Hepatocyte (in vitro differentiated cells): ENCODE measurements at places on chromosomes 7 and 10. TPM values are rescaled to one million over a fixed set of nuclear protein-coding genes. Genes with fewer than 3 reads are reported as not detected.
A peak's percentile ranks its signal among the peaks of the same experiment; 100 is the strongest.

Gene RSPH10B2
- total RNA-seq = not detected in 2 replicates

Gene PKD2L1
- total RNA-seq = 0.10 TPM in 1 of 2 replicates, not detected in the other

Gene SEC23IP
- total RNA-seq = 27.2 and 27.4 TPM in 2 replicates

Gene CYP3A4
- 29.8 and 43.4 TPM in 2 replicates for total RNA-seq

Gene SUN3
- not detected in 2 replicates for total RNA-seq

Gene LIPA
- 148 and 152 TPM in 2 replicates for total RNA-seq

Gene ATRNL1
- 17.4 and 18.7 TPM in 2 replicates for total RNA-seq

Gene MALRD1
- total RNA-seq = 52.6 and 65.4 TPM in 2 replicates

Gene FXYD4
- total RNA-seq = 0.80 TPM in 1 of 2 replicates, not detected in the other

DNA sequence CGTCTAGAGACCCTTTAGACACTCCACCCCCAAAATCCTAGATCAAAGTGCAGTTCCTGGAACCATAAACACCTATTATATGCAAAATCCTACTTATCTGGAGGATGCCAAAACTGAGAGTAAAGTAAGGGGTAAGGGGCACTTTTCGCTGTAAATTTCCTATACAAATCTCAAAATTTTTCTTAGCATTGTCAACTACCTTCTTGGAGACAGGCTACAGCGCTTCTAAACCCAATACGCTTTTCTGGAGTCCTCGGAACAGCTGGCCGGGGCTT, 10.4 kb downstream of the TWIST1 start:
- H3K27me3 ChIP-seq = peaks cover 82% of the 10 kb centered on the region
- no peak overlapping the region for H3K4me3 ChIP-seq
- peak overlapping the region; percentile 91 for H3K27ac ChIP-seq

DNA sequence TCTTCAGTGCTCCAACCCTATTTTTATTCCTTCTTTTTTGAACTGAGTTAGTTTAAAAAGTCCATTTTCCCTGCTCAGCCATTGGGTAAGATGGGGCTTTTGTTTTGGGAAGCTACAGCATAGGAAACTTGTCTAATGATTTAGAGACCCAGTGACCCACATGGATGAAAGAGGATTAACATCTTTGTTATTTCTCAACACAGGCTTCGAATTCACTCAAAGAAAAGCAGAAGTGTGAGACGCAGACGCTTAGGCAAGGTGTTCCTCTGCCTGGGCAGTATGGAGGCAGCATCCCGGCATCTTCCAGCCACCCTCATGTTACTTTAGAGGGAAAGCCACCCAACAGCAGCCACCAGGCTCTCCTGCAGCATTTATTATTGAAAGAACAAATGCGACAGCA, 152.0 kb downstream of the HDAC9 start:
- no peak for DNase-seq
- no peak overlapping the region for H3K27ac ChIP-seq
- no peaks in the 10 kb centered on the region for H3K4me1 ChIP-seq
- H3K36me3 ChIP-seq = no peaks in the 10 kb centered on the region
- H3K27me3 ChIP-seq = no peaks in the 10 kb centered on the region
- H3K4me3 ChIP-seq = no peak overlapping the region

DNA sequence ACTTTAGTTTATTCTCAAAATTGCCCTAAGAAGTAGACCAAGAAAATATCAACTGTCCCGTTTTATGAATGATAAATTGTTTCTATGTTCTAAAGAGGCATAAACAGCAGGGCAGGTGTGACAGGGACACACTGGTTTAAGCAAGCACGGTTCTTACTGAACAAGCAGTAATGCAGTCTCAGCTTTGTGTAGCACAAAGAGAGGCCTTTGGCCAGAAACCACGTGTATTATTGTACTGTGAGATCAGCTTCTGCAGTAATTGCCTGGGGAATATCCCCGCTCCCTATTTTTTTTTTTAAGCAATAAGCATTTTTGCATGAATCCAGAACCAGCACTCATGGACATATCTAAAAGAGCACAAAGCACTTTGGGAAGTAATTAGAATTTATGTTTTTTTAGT, 255.4 kb downstream of the WDR11 start:
- no peaks in the 10 kb centered on the region for H3K27me3 ChIP-seq
- no peaks in the 10 kb centered on the region for H3K36me3 ChIP-seq
- DNase-seq = no peak
- no peak overlapping the region for H3K4me3 ChIP-seq
- H3K4me1 ChIP-seq = peaks cover under 1% of the 10 kb centered on the region

DNA sequence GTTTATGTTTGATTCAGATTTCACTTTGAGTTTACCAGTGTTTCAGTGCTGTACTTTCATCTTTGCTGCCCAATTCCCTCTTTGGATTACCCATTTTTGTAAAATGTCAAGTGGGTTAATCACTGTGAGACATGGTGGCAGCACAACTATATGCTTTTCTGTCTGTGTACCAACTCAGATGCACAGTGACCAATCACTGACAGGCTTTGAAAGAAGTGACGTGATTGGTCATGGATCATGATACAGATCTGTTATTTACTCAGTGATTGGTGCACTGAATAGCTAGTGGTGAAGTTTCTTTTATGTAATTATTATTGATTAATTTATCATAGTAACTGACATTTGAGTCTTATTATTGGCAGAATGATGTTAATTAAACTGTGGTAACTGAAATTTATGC, 126.9 kb downstream of the SDK1 start:
- no peaks in the 10 kb centered on the region for H3K36me3 ChIP-seq
- no peaks in the 10 kb centered on the region for H3K27me3 ChIP-seq
- H3K27ac ChIP-seq = no peak overlapping the region
- H3K4me1 ChIP-seq = peaks cover 2% of the 10 kb centered on the region

- H3K27me3 ChIP-seq = no peaks in the 10 kb centered on the region
- H3K27ac ChIP-seq = no peak overlapping the region
- no peak for DNase-seq
- H3K4me1 ChIP-seq = no peaks in the 10 kb centered on the region
- H3K36me3 ChIP-seq = no peaks in the 10 kb centered on the region
Observed at GRCh38 chr7:55977831-55978230, 13.4 kb downstream of the NIPSNAP2 start.

DNA sequence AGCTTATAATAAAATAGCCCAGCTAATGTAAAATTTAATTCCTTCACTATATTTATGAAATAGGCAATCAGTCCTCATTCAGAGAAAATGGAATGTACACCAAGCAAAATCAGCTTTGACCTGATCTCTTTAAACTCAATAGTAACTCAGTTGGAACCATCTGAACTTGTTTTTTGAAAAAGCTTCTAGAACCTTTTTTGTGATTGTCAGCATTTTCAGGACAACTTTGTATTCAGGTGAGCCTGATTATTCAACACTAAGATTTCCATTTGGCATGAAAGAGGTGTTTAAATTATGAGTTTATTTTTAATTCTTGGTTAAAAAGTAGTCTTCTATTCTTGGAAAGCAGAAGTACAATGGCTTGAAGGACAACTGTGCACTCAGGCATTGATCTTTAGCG, 89.5 kb downstream of the FRMD4A start:
- no peaks in the 10 kb centered on the region for H3K4me1 ChIP-seq
- H3K4me3 ChIP-seq = no peak overlapping the region
- no peaks in the 10 kb centered on the region for H3K27me3 ChIP-seq
- H3K36me3 ChIP-seq = no peaks in the 10 kb centered on the region
- DNase-seq = no peak

DNA sequence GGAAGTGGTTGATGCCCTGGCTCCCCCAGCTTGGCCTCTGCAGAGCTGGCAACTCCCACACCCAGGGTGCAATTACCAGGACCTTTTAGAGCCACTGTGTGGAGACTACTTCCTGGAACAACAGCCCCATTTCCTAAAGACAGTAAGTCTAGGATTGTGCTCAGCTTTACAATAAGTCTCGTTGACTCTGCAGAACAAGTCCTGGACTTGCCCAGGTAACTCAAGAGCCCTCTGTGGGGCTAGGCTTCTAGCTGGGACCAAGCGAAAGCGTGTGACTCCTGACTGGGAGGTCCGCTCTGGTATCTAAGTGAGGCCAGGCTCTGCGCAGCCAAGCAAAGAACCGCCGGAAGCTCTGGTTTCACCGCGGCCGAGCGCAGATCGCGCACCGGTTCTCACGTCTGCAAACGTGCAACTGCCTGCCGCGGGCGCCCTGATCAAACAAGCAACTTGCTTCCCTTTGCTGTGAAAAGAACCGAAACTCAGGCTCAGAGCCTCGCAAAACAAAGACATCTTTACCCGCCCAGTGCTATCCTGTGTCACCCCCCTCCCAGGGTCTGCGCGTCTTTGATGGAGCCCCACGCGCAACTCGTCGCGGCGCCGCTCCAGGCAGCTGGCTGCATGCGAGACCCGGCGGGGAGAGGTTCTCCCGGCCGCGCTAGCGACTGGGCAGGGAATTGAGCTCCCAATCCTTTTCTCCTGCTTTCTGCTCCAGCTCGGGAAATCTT, 4.4 kb upstream of the PDLIM1 start:
- H3K4me1 ChIP-seq = no peaks in the 10 kb centered on the region
- no peaks in the 10 kb centered on the region for H3K27me3 ChIP-seq
- H3K27ac ChIP-seq = peak overlapping the region; percentile 45

- H3K4me3 ChIP-seq = no peak overlapping the region
- peaks cover 17% of the 10 kb centered on the region for H3K4me1 ChIP-seq
- DNase-seq = no peak
- H3K27me3 ChIP-seq = peaks cover 6% of the 10 kb centered on the region
- H3K27ac ChIP-seq = no peak overlapping the region
- no peaks in the 10 kb centered on the region for H3K36me3 ChIP-seq
Observed at GRCh38 chr7:132083126-132083525, 493.1 kb downstream of the PLXNA4 start.

- no peak for DNase-seq
- no peak overlapping the region for H3K4me3 ChIP-seq
- no peaks in the 10 kb centered on the region for H3K4me1 ChIP-seq
- no peaks in the 10 kb centered on the region for H3K27me3 ChIP-seq
- no peak overlapping the region for H3K27ac ChIP-seq
Observed at GRCh38 chr10:129844216-129844766, 119.8 kb downstream of the EBF3 start.

DNA sequence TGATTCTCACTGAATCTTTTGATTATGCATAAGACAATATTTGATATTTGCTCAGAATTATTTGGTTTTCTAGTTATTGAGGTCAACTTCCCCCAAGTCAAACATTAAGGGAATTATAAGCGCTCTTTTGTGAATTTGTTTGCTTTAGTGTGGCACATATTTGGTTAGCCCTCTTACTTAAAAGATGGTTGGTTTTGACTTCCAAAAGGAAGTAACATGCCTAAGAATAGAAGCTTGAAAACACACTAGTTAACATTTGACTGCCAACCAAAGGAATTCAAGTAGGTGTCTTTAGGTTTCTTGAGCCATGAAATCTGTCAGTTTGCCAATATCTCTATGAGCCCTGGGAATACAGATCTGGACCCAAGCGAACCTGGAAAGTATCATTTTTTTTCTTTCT, 24.9 kb downstream of the STEAP4 start:
- no peak for DNase-seq
- no peak overlapping the region for H3K27ac ChIP-seq
- H3K4me1 ChIP-seq = no peaks in the 10 kb centered on the region
- no peak overlapping the region for H3K4me3 ChIP-seq
- H3K27me3 ChIP-seq = no peaks in the 10 kb centered on the region
- H3K36me3 ChIP-seq = no peaks in the 10 kb centered on the region

DNA sequence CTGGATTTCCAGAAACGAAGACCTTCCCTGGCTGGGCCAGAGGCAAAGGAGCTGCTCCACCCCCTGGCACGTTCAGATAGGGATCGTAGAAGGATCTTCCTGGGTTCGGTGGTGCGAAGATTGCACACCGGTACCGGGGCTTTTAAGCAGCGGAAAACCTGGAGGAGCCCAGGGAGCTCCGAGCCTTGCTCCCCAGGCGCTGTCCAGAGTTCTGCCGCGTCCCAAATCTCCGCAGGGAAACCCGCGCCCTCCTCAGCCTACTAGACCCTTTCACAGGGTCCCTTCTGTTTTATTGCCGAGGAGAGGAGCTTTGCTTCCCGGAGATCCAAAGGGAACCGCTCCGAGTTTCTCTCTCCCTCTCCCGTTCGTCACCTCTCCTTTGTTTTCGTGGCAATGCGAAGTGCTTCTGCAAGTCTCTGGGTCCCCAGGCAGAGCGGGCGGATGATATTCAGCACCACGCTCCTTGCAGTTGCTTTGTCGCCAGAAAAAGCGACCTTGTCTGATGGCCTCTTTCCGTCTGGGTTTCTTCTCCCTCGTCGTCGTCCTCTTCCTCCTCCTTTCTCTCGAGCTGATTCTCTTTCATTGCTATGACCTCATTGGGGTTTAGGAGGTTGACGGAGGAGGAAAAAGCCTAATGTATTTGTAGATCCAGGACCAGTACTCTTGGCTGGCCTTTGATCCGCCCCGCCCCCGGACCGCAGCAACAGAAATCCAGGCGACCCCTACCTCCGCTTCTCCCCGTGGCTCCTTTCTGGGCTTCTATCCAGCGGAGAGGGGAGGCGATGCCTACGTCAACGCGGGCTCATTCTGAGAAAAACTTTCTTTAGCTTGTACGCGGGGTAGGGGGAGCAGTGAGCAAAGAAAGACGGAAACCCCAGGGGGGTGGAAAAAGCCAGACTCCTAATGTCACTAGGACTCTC, at the start of gene TMEM196:
Gene TMEM196, minus strand, starts transcription at position 777 of the 920 bp plus-strand sequence. CDS start 921 bp downstream, outside the sequence.
- peaks cover 28% of the 10 kb centered on the region for H3K27me3 ChIP-seq
- no peak within 1 kb of the TSS for H3K27ac ChIP-seq
- peaks cover 3% of the 10 kb centered on the region for H3K4me1 ChIP-seq
- DNase-seq = peak; percentile 68
- peak within 1 kb of the TSS; percentile 44 for H3K4me3 ChIP-seq

GRCh38 chr10:13705526-13706174, 118.9 kb downstream of the PRPF18 start:
- H3K4me3 ChIP-seq = no peak overlapping the region
- no peaks in the 10 kb centered on the region for H3K36me3 ChIP-seq
- peak; percentile 21 for DNase-seq
- peak overlapping the region; percentile 10 for H3K27ac ChIP-seq
- no peaks in the 10 kb centered on the region for H3K27me3 ChIP-seq
- H3K4me1 ChIP-seq = peaks cover 33% of the 10 kb centered on the region

GRCh38 chr7:75921479-75921878, 6.5 kb downstream of the POR start:
- peak overlapping the region; percentile 81 for H3K27ac ChIP-seq
- H3K4me1 ChIP-seq = peaks cover 9% of the 10 kb centered on the region
- no peaks in the 10 kb centered on the region for H3K36me3 ChIP-seq
- no peak overlapping the region for H3K4me3 ChIP-seq
- no peak for DNase-seq
- H3K27me3 ChIP-seq = no peaks in the 10 kb centered on the region

DNA sequence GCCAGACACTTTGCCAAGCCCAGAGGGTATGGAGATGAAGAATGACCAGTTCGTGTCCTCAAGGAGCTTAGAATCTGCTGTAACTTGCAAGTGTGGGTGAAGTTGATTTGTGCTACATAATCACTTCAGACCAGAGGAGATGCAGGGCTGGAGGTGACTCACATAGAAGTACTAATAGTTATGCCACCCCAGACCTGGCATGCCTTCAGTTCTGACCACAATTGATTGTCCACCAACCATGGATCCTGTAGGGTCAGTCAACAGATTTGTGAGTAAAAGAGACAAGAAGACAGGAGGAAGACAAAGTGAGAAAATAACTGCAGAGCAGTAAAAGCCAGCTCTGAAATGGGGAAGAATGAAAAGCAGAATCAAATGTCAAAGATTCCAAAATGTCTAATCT, 51.2 kb upstream of the BMPER start:
- H3K36me3 ChIP-seq = no peaks in the 10 kb centered on the region
- no peaks in the 10 kb centered on the region for H3K4me1 ChIP-seq
- no peak overlapping the region for H3K4me3 ChIP-seq
- no peak for DNase-seq
